NCI-H748 treated with DMSO at 0.1 percent for 48 hours (cell line): ENCODE measurements at places on chromosomes 16 and 17.

DNA sequence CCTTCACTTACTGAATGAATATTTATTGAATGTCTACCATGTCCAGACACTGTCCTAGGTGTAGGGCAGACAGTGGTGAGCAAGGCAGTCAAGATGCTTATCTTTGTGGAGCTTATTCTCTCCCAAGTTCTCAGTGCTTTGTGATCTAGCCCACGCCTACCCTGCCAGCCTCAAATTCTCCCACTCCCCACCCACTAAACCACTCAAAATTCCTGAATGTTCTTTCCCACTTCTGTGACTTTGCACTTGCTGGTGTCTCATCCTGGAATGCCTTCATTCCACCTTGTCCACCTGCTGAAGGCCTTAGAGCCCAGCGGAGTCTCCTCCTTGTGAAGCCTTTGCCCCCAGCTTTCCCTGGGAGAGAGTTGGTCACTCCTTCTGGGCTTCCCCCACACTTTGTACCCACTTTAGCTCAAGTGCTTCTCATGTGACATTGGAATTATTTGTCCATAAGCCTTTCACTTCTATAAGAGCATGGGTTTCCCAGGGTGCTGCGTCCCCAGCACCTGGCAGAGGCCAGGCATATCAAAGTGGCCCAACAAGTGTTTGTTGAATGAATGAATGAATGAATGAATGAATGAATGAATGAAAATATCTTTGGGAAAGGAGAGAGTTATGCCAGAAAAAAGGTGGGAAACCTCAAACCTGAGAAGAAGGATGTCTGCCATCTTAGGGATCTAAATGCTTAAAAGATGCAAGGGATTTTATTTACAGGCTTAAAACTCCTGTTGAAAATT, 23.0 kb downstream of the CCDC182 start:
- no peak for DNase-seq

GRCh38 chr16:84927621-84928591, 83.4 kb downstream of the ZDHHC7 start:
- no peak for DNase-seq

GRCh38 chr16:529012-529575, 1.6 kb downstream of the CAPN15 start:
- no peak for DNase-seq

- DNase-seq = no peak
Observed at GRCh38 chr16:8589900-8590688, at the start of gene TMEM114. TSS of gene TMEM114 (minus strand) at chr16:8590511. CDS start at chr16:8589838, 673 bp downstream.

DNA sequence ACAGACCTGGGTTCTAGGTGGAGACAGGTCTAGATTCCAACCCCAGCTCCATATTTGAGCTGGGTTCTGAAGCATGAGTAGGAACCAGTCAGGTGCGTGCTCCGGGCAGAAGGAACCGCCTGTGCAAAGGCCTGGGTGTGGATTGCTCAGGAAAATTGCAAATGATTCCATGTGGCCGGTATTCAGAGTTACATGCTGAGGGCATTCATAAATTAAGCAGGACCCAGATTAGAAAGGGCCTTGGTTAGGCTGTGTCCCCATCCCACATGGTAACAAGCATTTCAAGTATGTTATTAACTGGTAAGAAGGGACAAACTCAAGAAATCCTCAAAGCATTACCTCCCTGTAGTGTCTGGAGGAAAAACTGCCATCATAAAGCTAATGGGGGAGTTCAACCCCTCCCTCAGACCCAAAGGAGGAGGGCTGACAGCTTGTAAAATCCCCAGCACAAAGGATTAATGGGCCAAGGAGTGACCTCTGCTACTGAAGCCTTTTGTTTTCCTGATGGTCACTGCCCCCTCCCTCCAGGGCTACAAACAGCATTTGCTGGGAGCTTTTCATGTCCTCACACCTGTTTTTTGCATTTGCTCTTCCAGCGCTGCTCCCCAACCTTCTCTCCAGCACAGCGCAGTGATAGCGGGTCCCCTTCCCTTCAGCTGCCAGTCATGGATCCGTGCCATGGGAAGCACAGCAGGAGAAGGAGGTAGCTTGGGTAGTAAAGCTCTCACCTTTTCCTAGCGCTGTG, 218.0 kb downstream of the C16orf95 start:
- DNase-seq = no peak

GRCh38 chr17:75731716-75732498, 10.6 kb downstream of the ITGB4 start:
- DNase-seq = no peak

GRCh38 chr17:49987290-49987585, 7.8 kb downstream of the DLX3 start:
- DNase-seq = no peak

DNA sequence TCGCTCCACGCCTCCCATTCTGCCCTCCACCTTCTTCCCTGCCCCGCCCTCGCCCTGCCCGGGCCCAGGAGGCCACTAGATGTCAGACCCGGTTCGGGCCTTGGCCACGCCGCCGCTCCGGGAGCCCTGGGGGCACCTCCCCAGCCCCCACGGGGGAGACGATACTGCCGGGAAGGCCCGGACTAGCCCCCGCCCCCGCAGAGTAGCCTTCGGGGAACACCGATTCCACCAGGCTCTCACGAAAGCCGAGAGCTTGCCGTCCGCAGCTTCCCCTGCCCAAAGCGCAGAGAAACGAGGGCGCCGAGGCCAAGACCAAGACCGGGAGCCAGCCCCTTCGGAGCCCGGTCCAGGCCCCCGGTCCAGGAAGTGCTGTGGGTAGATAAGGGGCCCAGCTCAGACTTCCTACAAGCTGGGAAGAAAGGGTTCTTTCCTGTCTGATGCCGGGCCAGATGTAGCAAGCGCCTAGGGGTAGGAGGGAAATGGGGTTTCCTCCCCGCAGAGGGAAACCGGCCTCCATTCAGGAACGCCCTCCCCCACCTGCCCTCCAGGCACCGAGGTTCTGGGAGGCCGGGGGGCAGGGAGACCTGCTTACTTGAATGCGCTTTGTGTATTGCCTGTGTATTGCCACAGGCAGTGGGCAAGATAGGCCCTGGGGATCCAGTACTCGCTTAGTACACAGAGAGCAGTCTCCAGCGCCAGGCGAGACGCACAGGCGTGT, 806 bp upstream of the CYB561 start:
- DNase-seq = no peak

- no peak for DNase-seq
Observed at GRCh38 chr16:52404546-52404945, 142.4 kb downstream of the TOX3 start.

DNA sequence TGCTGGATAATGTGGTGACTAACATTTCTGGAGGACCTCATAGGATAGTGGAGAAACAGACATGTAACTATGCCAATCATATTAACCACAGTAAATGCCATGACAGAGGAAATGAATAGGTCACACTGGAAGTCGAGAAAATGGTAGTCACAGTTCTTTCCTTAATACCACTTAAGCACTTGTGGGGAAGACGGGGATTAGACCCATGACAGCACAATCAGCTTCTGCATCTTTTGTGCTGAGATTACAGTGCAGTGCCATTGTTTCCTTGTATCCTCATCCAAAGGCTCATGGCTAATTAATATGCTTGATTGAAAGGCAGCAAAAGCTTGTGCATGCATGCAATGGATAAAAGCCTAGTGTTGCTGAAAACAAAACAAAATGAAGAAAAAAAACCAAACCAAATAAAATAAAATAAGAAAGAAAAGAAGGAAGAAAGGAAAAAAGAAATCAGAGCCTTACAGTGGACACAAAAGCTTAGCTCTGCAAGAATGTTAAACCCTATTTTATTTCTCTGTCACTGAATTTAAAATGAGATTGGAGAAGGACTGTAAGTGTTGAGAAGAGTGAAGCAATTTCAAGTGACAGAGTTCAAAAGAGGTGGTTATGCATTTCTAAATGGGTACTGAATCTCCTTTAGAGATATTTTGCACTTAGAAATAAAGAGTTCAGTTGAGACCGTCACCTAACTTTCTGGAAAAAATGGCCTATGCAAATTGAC, 1011.9 kb downstream of the CDH8 start:
- DNase-seq = no peak
